Endodermal cell (in vitro differentiated cells): ENCODE measurements at places on chromosomes 13 and 19.

- peak overlapping the region; percentile 43 for H3K4me3 ChIP-seq
- H3K4me1 ChIP-seq, result peaks cover 16% of the 10 kb centered on the region
- H3K27ac ChIP-seq, result no peak overlapping the region
- H3K36me3 ChIP-seq, result no peaks in the 10 kb centered on the region
Measured at GRCh38 chr19:28394725-28395124, 818.2 kb downstream of the UQCRFS1 start.

- no peak overlapping the region for H3K27ac ChIP-seq
- DNase-seq, result no peak
- no peaks in the 10 kb centered on the region for H3K27me3 ChIP-seq
- no peaks in the 10 kb centered on the region for H3K4me1 ChIP-seq
- no peaks in the 10 kb centered on the region for H3K36me3 ChIP-seq
- no peak overlapping the region for H3K4me3 ChIP-seq
Measured at GRCh38 chr13:42394711-42395085, 122.7 kb downstream of the AKAP11 start.

GRCh38 chr13:32150794-32151193 lies 119.2 kb downstream of the FRY start:
- no peaks in the 10 kb centered on the region for H3K4me1 ChIP-seq
- H3K27ac ChIP-seq, result no peak overlapping the region
- no peaks in the 10 kb centered on the region for H3K36me3 ChIP-seq
- H3K27me3 ChIP-seq, result no peaks in the 10 kb centered on the region
- DNase-seq, result no peak

DNA sequence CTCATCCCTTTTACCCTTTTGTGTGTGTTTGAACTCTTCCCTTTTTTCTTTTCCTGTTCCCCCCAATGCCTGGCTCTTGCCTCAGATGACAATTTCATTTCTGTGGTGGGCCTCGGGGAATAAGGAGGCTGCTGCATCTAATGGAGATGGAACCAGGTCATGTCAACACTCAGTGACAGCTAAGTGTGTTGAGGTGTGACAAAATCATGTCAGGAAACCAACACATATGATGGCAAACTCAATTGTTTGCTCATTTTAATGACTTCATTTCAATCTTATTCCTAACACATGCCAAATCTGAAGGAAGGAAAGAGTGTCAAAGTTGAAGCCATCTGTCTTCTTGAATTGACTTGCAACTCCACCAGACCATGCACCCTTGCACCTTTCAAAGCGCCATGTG lies 36.7 kb downstream of the TNFSF11 start:
- no peaks in the 10 kb centered on the region for H3K4me1 ChIP-seq
- H3K36me3 ChIP-seq, result no peaks in the 10 kb centered on the region
- no peak for DNase-seq
- H3K27me3 ChIP-seq, result peaks cover 9% of the 10 kb centered on the region
- H3K4me3 ChIP-seq, result no peak overlapping the region
- no peak overlapping the region for H3K27ac ChIP-seq

- H3K27ac ChIP-seq, result no peak overlapping the region
- DNase-seq, result no peak
- H3K36me3 ChIP-seq, result no peaks in the 10 kb centered on the region
Measured at GRCh38 chr19:13071444-13072187, 31.0 kb downstream of the LYL1 start.

DNA sequence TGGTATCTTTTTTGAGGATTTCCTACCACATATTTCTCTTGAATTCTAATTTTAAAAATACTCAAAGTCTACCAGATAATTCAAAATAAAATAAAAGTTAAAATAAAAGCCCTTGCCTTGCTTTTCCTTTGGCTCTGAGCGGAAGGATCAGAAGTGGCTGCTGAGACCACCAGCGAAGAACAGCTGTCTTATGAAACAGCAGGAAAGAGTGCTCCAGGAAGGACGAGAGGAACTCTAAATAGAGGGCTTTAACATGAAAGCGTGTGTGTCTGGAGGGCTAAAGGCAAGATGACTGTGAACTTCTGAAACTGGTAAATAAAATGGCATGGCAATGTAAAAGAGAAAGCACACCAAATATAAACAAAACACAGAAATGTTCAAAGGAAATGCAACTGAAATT lies 521.5 kb upstream of the SPRY2 start:
- no peaks in the 10 kb centered on the region for H3K4me1 ChIP-seq
- no peaks in the 10 kb centered on the region for H3K36me3 ChIP-seq
- H3K4me3 ChIP-seq, result no peak overlapping the region
- no peak overlapping the region for H3K27ac ChIP-seq

- H3K36me3 ChIP-seq, result peaks cover 19% of the 10 kb centered on the region
- DNase-seq, result no peak
- no peaks in the 10 kb centered on the region for H3K4me1 ChIP-seq
- no peak overlapping the region for H3K4me3 ChIP-seq
- H3K27ac ChIP-seq, result no peak overlapping the region
Measured at GRCh38 chr13:47904891-47905290, 96.2 kb downstream of the SUCLA2 start.

DNA sequence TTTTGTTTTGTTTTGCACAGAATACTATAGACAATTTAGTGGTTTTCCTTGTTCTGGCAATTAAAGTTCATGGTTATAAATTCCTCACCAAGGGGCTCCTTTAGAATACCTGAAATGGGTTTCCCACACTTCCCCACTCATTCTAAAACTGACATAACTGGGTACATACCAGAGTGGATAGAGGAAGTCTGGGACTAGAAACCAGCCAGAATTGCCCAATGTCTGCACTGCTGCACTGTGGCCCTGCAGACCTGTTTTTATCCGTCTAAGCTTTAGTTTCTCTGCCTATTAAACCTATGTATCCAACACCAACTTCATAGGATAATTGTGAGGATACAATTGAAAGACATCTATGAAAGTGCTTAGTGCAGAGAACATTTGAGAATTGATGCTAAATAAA lies 498.6 kb downstream of the KCTD12 start:
- no peaks in the 10 kb centered on the region for H3K27me3 ChIP-seq
- no peak overlapping the region for H3K27ac ChIP-seq
- H3K4me3 ChIP-seq, result no peak overlapping the region

- H3K4me3 ChIP-seq, result peak overlapping the region; percentile 73
- no peaks in the 10 kb centered on the region for H3K4me1 ChIP-seq
- H3K27ac ChIP-seq, result no peak overlapping the region
- H3K27me3 ChIP-seq, result no peaks in the 10 kb centered on the region
Measured at GRCh38 chr13:109779876-109780510, 6.4 kb downstream of the IRS2 start.

GRCh38 chr13:110380359-110381028 lies 73.4 kb downstream of the COL4A2 start:
- no peaks in the 10 kb centered on the region for H3K4me1 ChIP-seq
- no peak overlapping the region for H3K27ac ChIP-seq
- no peaks in the 10 kb centered on the region for H3K27me3 ChIP-seq
- H3K4me3 ChIP-seq, result peak overlapping the region; percentile 30
- DNase-seq, result peak; percentile 61
- peaks cover 79% of the 10 kb centered on the region for H3K36me3 ChIP-seq

- no peak for DNase-seq
- no peak overlapping the region for H3K27ac ChIP-seq
- H3K27me3 ChIP-seq, result peaks cover 75% of the 10 kb centered on the region
- no peaks in the 10 kb centered on the region for H3K36me3 ChIP-seq
Measured at GRCh38 chr19:41999878-42000208, 5.8 kb upstream of the ATP1A3 start.

- no peak for DNase-seq
- H3K36me3 ChIP-seq, result no peaks in the 10 kb centered on the region
- no peaks in the 10 kb centered on the region for H3K4me1 ChIP-seq
- no peak overlapping the region for H3K27ac ChIP-seq
- H3K27me3 ChIP-seq, result no peaks in the 10 kb centered on the region
Measured at GRCh38 chr13:72199640-72200039, 332.6 kb upstream of the DACH1 start.

DNA sequence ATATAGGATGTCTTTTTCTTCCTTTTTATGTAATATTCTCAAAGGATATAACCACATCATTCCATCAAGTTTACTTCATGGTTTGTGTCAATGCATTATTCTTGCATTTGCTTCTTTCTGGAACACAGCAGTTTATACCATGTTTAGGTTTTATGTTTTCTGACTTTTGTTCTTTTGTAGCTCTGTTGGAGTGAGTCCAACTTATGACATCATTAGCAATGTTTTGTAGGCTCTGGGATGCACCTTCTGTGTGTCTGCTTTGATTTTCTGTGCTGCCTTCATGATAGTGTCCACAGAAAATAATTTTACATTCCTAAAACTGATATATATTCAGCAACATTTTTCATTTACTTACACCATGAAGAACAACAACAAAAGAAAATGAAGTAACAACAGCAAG lies 68.9 kb downstream of the SHISA2 start:
- peaks cover 14% of the 10 kb centered on the region for H3K4me1 ChIP-seq
- no peaks in the 10 kb centered on the region for H3K27me3 ChIP-seq
- no peak for DNase-seq
- no peaks in the 10 kb centered on the region for H3K36me3 ChIP-seq

DNA sequence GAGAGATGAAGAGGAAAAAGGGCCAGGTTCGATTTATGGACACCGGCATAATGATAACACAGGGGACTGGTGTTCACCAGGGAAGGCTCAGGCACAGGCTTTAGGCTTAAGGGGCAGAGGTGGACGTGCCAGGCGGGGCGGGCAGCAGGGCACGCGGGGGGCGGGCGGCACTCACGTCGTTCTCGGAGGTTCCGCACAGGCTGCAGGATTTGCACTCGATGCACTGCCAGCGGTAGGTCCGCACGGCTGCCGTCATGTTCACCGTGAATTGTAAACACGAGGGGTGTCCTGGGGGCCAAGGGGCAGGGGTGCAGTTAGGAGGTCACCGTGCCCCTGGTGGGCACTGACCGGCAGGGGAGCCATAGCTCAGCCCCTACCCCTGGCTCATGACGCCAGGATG lies 10.6 kb downstream of the DPF1 start:
- no peak overlapping the region for H3K4me3 ChIP-seq
- no peak for DNase-seq
- peaks cover 5% of the 10 kb centered on the region for H3K36me3 ChIP-seq
- H3K27ac ChIP-seq, result peak overlapping the region; percentile 90
- H3K27me3 ChIP-seq, result peaks cover 24% of the 10 kb centered on the region

- peaks cover 15% of the 10 kb centered on the region for H3K27me3 ChIP-seq
- H3K4me1 ChIP-seq, result no peaks in the 10 kb centered on the region
- H3K4me3 ChIP-seq, result no peak overlapping the region
- H3K27ac ChIP-seq, result no peak overlapping the region
Measured at GRCh38 chr19:45345506-45345860, 4.9 kb downstream of the KLC3 start.

DNA sequence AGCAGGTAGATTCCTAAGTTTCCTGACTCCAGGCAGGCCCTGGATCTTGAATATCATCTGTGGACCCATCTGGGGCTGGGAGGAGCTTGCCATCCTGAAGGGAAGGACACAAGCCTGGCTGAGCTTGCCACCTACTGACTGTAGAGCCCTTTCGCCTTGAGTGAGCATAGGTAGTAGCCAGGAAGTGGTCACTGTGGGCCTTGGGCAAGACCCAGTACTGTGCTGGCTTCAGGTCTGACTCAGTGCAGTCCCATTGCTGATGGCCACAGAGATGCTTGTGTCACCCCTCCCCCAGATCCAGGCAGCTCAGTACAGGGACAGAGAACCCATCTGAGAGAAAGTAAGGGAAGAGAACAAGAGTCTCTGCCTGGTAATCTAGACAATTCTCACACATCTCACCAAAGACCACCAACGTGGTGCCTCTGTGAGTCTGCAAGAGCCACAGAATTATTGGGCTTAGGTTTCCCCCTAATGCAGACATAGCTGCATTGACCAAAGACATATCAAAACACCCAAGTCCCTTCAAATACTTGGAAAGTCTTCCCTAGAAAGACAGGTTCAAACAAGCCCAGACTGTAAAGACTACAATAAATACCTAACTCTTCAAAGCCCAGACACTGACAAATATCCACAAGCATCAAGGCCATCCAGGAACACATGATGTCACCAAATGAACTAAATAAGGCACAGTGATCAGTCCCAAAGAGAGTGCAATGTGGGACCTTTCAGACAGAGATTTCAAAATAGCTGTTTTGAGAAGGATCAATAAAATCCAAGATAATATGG lies 108.2 kb upstream of the WASF3 start:
- peaks cover 6% of the 10 kb centered on the region for H3K27me3 ChIP-seq
- no peak overlapping the region for H3K4me3 ChIP-seq
- no peaks in the 10 kb centered on the region for H3K36me3 ChIP-seq
- no peak for DNase-seq
- no peaks in the 10 kb centered on the region for H3K4me1 ChIP-seq

DNA sequence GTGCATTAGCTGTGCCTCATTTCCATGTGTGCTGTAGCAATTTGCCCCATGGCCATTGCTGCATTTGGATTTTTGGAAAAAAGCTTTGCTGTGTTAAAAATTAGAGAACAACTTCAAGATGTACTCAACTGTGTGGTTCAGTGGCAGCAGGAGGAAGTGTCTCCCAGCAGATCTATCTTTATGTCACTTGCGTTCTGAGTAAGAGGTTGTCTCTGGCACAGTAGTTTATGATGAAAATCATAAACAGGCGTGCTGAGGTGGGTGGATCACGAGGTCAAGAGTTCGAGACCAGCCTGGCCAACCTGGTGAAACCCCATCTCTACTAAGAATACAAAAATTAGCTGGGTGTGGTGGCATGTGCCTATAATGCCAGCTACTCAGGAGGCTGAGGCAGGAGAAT lies 29.0 kb upstream of the RNF17 start:
- no peak overlapping the region for H3K4me3 ChIP-seq
- H3K4me1 ChIP-seq, result no peaks in the 10 kb centered on the region
- H3K27me3 ChIP-seq, result no peaks in the 10 kb centered on the region
- H3K36me3 ChIP-seq, result no peaks in the 10 kb centered on the region
- H3K27ac ChIP-seq, result no peak overlapping the region
- no peak for DNase-seq

DNA sequence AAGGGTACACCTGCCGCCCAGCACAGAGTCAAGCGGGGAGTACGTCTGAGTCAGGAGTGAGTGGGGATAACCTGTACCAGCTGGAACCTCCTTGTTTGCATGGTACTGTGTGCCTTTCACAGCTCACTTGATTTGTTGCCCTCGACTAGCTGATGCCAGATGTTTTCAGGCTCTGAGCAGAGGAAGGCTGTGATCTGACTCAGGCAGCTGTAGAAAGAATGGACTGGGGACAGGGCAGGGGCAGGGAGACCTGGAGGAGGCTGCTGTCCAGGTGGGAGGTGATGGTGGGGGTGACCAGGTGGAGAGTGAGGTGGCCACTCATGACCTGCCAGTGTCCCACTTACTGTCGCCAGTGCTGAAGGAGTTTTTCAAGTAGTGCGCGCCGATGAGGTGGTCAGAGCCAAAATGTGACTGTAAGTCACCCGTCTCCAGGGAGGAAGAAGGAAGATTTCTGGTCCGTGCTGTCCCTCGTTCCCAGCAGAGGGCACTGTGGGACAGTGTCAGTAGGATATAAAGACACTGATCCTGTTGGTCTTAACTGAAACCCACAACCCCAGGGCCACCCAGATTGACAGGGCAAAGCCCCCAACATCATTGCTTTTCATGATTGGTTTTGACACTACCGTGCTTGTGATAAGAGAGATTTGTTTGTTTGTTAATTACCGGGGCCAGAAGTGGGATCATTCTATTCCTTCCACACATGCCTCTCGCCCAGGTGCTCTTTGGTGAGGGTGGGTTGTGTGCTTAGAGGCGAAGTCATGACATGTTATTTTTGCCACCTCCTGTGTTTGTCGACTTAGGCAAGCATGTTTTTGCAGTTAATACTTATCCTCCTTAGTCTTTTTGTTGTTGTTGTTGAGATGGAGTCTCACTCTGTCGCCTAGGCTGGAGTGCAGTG lies 128.4 kb downstream of the DPF1 start:
- H3K27ac ChIP-seq, result no peak overlapping the region
- no peaks in the 10 kb centered on the region for H3K27me3 ChIP-seq
- no peaks in the 10 kb centered on the region for H3K4me1 ChIP-seq
- peaks cover 15% of the 10 kb centered on the region for H3K36me3 ChIP-seq
